ENCODE measurements at places on chromosomes 12 and 14. TPM values are rescaled to one million over a fixed set of nuclear protein-coding genes. Genes with fewer than 3 reads are reported as not detected.

- peak; percentile 32 for DNase-seq
Measured at GRCh38 chr12:11836282-11837151, 187.0 kb downstream of the ETV6 start.

- no peak for DNase-seq
Measured at GRCh38 chr12:132095520-132096409, 48.4 kb downstream of the DDX51 start.

- no peak for DNase-seq
Measured at GRCh38 chr12:113476176-113476986, 4.7 kb upstream of the LHX5 start.

The ACSM4 gene
- not detected for total RNA-seq

The GPR84 gene
- total RNA-seq = 0.25 TPM

- no peak for DNase-seq
Measured at GRCh38 chr12:52355176-52355575, 12.1 kb downstream of the KRT85 start.

DNA sequence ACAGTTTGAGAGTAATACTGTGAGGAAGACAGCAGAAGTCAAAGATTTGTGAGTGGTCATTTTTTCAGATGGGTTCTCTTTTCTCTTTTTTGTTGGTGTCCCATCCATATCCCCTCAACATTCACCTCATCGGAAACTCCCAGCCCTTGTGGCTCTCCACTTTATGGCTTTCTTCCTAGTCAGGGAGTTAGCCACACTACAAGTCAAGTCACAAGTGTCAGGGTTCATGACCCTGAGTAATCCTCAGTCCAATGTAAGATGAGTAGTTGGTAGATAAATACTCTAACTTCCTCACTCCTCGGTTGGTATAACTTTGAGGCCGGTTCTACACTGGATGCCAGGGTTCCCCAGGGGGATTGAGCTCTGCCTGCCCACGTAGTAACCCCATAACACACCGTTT lies 41.4 kb downstream of the PTGER2 start:
- no peak for DNase-seq

GRCh38 chr12:96091833-96092232 lies 56.4 kb upstream of the LTA4H start:
- no peak for DNase-seq

DNA sequence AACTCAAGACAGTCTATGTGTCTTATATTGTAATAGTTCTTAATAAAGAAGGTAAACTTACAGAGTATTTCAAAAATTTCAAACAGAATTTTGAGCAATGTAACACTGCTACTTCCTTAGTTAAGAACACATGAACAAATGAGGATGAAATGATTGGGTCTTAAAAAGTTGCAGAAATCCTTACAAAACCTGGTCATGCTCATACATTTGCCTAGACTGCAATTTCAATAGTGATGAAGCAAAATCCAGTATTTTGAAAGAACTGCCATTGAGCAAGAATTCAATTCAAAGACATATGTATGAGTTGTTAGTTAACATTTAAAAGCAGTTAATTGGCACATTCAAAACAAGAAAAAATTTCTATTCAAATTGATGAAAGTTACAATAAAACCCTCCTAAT lies 17.8 kb upstream of the HIF1A start:
- no peak for DNase-seq

DNA sequence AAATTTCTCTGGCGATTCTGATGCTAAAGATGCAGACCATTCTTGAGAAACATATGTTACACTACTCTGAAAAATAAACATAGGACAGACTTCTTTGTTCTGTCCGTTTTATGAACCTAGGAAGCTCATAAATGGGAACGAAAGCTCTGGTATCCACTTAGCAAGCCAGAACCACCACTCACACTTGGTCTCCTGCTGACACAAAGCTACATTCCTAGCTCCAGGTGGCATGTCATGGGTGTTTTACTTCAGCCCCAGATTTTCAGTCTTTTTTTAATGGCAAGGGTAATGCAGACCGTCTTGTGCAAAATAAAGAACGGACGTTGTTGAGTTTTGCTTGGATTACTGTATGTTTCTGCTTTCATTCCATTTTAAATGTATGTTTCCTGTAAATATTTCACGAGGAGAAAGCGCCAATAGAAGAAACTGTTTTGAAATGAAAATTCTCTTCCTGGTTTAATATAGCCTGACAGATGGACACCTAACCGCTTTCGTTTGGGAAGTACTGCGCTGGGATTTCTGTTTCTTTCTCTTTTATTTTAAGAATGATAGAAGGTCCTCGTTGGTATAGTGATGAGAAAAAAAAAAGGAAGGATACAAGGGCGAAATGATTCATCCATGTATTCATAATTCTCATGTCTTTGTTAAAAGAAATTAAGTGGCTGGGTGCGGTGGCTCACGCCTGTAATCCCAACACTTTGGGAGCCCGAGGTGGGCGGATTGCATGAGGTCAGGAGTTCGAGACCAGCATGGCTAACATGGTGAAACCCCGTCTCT lies 871 bp upstream of the COQ5 start:
- no peak for DNase-seq

- DNase-seq = no peak
Measured at GRCh38 chr12:106378788-106379187, 21.2 kb downstream of the POLR3B start.

- DNase-seq = no peak
Measured at GRCh38 chr12:92010368-92010767, 135.3 kb downstream of the BTG1 start.

The AMN gene
- total RNA-seq = 0.20 TPM

The AGAP2 gene
- total RNA-seq = 85.1 TPM

The LBHD2 gene
- not detected for total RNA-seq

The PLEKHD1 gene
- 0.13 TPM for total RNA-seq

- DNase-seq = no peak
Measured at GRCh38 chr14:36052681-36053080, 123.8 kb downstream of the PTCSC3 start.

DNA sequence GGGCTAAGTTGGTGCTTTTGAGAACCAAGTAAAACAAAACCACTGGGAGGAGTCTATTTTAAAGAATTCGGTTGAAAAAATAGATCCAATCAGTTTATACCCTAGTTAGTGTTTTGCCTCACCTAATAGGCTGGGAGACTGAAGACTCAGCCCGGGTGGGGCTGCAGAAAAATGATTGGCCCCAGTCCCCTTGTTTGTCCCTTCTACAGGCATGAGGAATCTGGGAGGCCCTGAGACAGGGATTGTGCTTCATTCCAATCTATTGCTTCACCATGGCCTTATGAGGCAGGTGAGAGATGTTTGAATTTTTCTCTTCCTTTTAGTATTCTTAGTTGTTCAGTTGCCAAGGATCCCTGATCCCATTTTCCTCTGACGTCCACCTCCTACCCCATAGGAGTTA lies 1.8 kb upstream of the RAB5B start:
- no peak for DNase-seq

The TEX52 gene
- not detected for total RNA-seq

DNA sequence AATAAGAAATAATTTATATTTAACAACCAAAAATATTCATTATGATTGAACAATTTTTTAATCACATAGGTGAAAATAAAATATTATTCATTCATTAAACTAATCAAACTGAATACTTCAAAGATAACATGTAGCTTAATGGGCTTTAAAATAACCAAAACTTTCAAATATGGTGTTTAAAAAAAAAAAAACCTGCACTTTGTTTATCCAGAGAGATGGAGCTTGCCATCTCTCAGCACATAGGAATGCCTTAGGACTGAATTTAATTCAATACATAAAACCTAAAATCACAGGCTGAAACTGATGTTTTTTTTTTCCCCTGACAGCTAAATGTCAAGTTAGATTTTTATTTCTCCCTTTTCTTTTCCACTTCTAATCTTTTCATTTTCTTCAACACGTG lies 14.4 kb upstream of the CCER1 start:
- DNase-seq = no peak

- no peak for DNase-seq
Measured at GRCh38 chr14:103576371-103577024, 13.7 kb downstream of the COA8 start.

- no peak for DNase-seq
Measured at GRCh38 chr12:52066346-52067080, 3.3 kb upstream of the ATG101 start.

DNA sequence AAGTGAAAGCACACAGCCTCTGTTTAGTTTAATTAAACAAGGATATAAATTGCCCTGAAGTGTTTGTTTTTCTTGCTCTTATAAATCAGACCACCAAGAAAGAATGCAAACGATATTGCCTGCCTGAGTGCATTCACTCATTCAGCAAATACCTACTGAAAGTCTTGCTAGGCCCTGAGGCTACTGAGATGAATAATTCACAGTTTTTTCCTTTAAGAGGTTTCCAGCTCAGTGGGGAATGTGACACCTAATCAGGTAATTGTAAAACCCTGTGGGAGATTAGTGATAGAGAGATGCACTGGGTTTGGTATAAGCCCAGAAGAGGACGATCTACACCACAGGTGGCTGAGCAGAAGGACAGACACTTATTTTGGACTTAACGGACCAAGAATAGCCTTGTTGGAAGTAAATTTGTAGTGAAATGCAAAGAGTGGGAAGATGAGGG lies 151.4 kb downstream of the SLC35F4 start:
- no peak for DNase-seq

The ZNF891 gene
- total RNA-seq = 1.6 TPM

The FSCB gene
- not detected for total RNA-seq

GRCh38 chr12:15774819-15775218 lies 14.4 kb downstream of the EPS8 start:
- no peak for DNase-seq

- no peak for DNase-seq
Measured at GRCh38 chr14:100772607-100773165, 46.0 kb downstream of the DLK1 start.

GRCh38 chr12:124501827-124502226 lies 65.6 kb downstream of the NCOR2 start:
- no peak for DNase-seq

The GPRC5D gene
- 0.73 TPM for total RNA-seq

The OTX2 gene
- not detected for total RNA-seq

DNA sequence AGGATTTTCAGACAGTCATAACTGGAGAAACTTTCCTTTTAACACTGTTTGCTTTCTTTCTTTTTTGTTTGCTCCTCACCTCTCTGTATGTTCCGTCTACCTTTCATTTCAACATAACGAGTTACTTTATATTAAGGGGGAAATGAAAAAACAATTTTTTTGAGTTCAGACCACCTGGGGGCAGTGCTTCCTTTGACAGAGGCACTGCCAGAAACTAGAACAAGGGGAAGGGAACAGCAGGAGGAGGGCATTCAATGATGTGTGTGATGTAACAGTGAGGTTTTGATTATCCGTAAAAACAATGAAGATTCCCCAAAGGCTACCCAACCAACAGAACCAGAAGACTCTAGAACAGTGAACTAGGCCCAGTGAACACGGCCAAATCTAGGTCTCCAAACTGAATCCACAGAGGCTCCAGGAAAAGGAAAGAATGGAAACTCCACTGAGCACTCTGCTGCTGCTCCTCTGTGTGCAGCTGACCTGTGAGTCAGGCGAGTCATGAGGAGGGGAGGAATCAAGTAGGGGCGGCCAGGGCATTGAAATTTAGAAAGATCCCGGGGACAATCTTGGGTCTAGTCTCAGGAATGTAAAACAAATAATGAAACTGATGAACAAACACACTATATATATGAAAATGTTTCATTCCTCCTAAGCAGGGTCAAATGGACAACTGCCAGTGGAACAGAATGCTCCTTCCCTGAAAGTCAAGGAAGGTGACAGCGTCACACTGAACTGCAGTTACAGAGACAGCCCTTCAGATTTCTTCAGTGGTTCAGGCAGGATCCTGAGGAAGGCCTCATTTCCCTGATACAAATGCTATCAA lies 323.5 kb downstream of the DAD1 start:
- DNase-seq = no peak

- no peak for DNase-seq
Measured at GRCh38 chr12:124759841-124760503, 103.7 kb downstream of the SCARB1 start.

- no peak for DNase-seq
Measured at GRCh38 chr12:96047229-96048211, 12.1 kb upstream of the LTA4H start.

The AMDHD1 gene
- 0.93 TPM for total RNA-seq

DNA sequence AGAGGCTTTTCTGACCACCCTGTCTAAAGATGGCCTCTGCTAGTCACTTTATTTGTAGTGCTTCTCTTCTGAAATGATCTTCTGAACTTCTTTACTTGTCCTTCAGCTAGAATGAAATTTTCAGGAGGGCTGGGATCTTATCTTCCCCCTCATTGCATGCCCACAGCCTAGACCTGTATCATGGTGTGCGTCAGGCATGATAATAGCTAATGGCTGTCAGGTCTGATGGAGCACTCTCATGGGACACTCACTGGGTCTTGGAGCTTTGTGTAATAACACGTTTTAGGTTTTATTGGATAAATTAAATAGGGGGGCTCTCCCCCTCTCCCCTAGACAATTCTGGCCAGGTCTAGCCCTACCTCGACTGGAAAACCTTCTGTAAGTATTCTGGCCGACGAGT lies 97.1 kb upstream of the NRXN3 start:
- no peak for DNase-seq

The BHLHE41 gene
- not detected for total RNA-seq

GRCh38 chr12:47935184-47935583 lies 28.2 kb upstream of the TMEM106C start:
- no peak for DNase-seq

- no peak for DNase-seq
Measured at GRCh38 chr14:61537563-61538463, 157.5 kb upstream of the HIF1A start.

The OR6C2 gene
- not detected for total RNA-seq

DNA sequence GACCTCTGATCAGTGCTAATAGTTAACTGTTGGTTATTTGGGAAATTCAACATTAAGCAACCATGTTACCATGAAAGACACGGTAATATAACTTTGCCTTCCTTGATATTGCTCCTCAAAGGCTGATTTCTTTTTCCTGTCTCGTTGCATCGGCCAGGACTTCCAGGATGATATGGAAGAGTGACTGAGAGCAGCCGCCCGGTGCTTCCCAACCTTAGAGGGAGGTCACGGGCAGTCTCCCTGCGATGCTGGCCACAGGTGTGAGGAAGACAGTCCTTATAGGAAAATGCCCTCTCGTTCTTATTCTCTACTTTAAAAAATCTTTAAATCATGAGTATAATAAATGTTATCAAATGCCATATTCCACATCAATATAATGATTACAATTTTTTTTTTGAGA lies 33.1 kb upstream of the GPR132 start:
- no peak for DNase-seq

The TAS2R43 gene
- 0.55 TPM for total RNA-seq

The CCNB1IP1 gene
- 43.4 TPM for total RNA-seq

Data from activated CD4-positive, alpha-beta memory T cell treated with anti-CD3 and anti-CD28 coated beads, Interleukin-2, amount 10 ng/mL, durations not matched to agents 7 days and 5 days (primary cell).